ENCODE measurements at places on chromosomes 3 and 15. TPM values are rescaled to one million over a fixed set of nuclear protein-coding genes. Genes with fewer than 3 reads are reported as not detected.

The LDHAL6B gene
- total RNA-seq: not detected

The RAD51 gene
- 5.0 TPM for total RNA-seq

The TMEM87A gene
- total RNA-seq: 73.7 TPM

The SST gene
- not detected for total RNA-seq

The UBE2E1 gene
- 86.9 TPM for total RNA-seq

The SIDT1 gene
- 101 TPM for total RNA-seq

DNA sequence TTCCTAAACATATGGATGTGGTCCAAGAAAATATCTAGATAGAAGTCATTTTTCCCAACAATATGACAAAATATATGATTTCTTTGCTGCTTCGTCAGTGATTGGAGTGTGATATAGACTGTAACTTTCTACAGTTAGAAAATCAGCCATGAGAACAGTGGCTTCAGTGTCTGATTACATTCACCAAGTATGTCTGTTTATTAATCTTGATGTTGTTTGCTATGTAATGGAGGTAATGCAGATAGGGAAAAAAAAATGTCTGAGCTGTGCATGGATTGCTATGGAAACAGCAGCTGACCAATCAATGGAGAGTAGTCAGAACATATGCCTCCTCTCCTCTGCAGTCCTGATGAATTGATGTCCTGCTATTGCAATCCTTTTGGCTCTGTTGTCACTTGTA lies 72.3 kb upstream of the GAP43 start:
- no peak for DNase-seq

- no peak for DNase-seq
Observed at GRCh38 chr15:40389824-40390595, 7.5 kb downstream of the KNSTRN start.

DNA sequence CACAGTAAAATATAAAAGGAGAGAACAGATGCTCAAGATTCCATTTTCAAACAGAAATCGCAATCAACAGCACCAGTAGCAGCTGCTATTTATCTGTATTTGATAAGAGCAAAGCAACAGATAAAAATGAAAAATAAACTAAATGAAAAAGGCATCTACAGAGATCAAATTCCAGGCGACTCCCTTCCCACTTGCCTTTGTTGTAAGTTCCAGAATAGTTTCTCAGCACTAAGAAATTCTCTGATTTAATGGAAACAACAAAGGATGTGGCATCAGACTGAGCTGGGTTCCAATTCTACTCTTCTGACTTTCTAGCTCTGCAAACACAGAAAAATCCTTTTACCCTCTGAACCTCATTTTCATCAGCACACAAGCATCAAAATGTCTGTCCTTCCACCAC lies 110.8 kb upstream of the MME start:
- no peak for DNase-seq

DNA sequence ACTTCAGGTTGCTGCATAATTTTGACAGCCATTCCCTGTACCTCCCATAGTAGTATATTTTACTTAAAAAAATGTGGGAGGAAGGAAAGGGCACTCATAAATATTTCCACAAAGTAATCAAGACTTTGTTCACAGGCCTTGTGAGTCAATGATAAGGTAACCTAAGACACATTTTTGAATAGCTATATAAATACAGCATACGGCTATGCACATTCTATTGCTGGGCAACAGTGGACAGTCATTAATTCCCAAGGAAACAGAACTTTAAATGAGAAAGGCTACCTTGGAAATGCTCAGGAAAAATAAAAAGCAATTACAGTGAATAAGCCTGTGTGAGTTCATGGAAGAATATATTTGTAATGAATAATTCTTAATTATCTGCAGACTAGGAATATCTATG lies 144.0 kb downstream of the CADM2 start:
- DNase-seq: no peak

- no peak for DNase-seq
Observed at GRCh38 chr15:62850791-62851291, 191.7 kb upstream of the TPM1 start.

DNA sequence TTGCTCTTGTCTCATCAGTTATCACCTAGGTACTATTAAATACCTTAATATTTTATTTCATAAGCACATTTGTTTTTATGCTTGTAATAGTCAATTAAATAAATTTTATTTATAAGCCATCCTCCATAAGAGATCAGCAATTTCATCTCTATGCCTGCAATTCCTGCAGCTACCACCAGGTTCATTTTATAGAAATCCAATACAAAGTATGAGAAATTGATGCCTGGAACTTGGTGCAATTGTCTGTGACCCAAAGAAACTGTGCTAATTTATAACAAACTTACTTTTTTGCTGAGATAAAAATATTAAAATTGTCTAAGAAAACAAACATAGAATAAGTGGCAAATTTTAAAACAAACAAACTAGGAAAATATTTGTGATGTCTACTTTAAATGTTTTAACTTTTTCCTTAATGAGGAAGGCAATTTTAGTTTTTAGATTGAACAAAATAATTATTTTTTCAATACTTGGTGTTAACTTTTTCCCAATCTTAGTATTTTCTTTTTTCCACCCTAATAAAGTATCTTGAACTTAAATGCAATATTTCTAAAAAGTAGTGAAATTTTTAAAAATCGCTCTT lies 1026.6 kb downstream of the ROBO1 start:
- DNase-seq: no peak

- DNase-seq: no peak
Observed at GRCh38 chr3:170802164-170803151, 67.5 kb downstream of the RPL22L1 start.

DNA sequence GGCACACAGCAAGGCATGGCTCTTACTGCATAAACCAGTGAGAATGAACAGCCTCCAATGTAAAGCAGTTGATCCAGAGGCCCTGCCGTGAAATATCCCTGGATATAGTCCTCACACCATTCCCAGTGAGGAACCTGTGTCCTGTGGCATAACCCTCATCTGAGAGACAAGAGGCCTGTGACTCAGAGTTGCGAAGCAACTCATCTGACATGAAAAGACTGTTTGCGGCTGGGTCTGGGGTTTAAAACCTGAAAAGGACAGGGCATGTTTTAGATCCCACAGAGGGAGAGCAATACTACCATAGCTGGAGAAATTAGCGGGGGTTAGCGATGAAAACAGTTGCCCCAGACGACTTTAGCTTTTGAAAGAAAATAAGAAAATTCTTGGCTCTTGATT lies 165.3 kb upstream of the BHLHE40 start:
- DNase-seq: no peak

DNA sequence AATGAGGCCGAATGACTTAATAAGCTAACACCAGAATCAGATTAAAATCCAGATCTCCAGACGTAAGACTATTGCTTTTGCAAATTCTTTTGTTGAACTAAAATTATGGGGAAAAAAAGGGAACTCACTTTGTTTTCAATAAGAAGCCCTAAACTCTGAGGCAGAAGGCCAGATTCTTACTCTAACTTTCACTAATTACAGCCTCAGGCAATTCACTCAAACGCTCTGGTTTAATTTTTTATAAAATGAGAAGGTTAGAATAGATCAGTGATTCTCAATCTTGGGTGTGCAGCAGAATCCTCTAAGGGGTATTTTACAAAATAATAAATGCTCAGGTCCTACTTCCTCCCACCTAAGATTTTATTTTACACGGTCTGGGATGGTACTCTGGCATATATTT lies 38.1 kb downstream of the C3orf70 start:
- DNase-seq: no peak

GRCh38 chr3:191543897-191544296 lies 82.9 kb downstream of the PYDC2 start:
- DNase-seq: no peak
